ENCODE measurements at places on chromosomes 5 and 9.

- DNase-seq, result no peak
Measured at GRCh38 chr9:114282104-114282485, 40.8 kb upstream of the ORM1 start.

DNA sequence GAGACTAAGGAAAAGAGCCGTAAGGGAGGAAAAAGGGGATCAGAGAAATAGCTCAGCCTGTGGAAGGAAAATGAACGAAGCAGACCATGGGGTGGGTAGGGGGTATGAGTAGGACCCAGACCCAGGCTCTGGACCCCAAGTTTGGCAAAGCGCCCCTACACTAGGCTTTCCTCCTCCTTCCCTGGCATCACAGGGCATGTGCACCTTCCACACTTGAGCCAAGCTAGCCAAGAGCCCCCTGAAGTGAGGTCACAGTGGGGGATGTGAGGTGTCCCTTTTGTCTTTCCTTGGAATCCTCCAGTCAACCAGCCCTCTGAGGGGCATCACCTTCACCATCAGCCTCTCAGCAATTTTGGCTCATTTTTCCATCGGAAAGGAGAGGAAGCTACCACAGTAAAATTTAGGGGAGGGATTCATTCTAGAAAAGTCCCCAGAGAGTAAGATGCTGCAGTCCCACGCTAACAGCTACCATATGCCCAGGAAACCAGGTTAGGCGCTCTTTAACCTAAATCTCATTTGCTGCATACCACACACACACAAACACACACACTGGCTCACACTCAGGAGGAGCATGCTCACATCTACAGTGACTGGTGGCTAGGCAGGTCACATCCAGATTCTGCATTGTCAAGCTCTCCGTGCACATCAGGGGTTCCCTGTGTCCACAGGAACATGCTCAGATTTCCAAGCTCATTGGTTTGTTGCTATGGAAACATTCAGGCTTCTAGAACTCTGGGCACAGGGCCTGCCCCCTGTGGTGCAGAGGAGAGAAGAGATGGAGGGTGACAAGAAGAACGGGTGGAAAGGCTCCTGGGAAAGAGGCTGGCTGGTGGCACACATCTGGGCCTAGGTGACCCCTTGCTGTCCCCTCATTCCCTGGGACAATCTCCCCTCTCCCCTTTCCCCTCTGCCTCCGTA lies 9.9 kb downstream of the REEP2 start:
- DNase-seq, result no peak

DNA sequence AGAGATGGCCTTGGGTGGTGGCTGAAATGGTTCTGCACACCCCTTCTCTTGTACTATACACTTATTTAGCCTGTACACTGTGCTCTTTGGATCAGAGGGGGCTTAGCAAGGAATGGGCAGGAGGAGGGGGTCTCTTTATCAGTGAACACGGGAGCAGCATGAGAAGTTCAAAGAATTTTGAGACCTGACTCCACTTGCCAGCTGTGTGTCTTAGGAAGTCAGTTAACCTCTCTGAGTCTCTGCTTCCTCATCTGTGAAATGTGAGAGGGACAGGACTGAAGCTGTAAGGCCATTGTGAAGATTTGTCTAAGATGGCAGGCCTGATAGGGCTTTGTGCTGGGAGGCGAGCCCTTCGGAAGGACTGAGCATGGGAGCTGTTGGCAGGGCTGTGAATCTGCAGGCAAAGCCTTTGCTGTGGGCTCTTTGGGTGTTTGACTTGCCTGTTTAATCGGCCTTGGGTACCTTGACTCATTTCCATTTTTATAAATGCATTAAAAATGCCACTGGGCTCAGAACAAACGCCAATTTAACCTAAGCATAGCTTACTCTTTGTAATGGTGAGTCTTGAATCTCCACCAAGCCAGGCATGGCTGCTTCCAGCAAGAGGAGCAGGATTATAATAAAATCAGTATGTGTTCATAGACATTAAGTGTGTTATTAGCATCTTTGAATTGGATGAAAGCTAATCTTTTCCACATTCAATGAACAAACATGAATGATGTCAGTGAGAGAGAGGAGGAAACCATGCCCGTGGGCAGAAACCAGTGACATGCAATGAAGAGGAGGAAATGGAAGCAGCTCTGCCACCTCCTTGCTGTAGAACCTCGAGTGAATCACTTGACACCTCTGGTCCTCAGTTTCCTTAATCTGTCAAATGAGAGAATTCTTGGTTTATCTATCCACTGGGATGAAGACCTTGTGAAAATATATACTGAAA lies 89.4 kb downstream of the MACROH2A1 start:
- no peak for DNase-seq

DNA sequence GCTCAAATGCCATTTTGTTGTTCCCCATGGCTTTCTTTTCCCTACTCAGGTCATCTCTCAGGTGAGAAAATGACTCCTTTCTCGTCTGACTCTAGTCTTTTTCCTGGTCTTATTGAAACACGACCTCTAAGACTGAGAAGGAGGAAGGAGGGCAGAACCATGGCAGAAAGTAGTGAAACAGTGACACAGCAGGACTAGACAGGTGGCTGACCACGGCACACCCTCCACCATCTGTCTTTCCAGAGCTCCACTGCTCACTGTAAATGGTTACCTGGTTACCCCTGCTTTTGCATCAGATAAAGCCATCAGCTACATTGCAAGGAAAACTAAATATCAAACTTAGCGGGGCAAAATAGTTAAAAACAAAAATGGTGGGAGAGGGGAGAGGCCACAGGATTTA lies 30.9 kb downstream of the NR4A3 start:
- DNase-seq, result no peak

GRCh38 chr5:134435560-134435959 lies 23.9 kb upstream of the CDKN2AIPNL start:
- DNase-seq, result no peak

DNA sequence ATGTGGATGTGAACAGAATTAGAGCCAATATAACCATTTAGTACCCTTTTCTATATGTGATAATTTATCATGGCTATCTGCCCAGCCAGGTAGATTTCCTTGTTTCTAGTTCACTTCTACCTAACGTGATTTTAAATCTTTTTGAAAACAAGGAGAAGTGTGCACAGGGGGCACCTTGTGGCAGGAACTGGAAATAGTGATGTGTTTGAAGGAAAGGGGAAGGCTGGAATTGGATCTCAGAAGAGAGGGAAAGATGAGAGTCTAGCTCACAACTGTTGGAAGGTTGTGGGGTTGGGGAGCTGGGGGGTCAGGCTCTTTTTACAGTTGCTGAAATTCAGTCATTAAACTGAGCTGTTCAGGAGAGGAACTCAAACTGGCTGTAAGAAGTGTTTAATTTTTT lies 219.5 kb downstream of the KCTD16 start:
- no peak for DNase-seq
